T-helper 9 cell (primary cell): ENCODE measurements at places on chromosomes 11 and 22.

GRCh38 chr11:33997584-33998251 is 53.8 kb upstream of the CAPRIN1 start:
- no peak for DNase-seq

GRCh38 chr11:30414806-30415205 is 91.9 kb downstream of the ARL14EP start:
- no peak for DNase-seq

DNA sequence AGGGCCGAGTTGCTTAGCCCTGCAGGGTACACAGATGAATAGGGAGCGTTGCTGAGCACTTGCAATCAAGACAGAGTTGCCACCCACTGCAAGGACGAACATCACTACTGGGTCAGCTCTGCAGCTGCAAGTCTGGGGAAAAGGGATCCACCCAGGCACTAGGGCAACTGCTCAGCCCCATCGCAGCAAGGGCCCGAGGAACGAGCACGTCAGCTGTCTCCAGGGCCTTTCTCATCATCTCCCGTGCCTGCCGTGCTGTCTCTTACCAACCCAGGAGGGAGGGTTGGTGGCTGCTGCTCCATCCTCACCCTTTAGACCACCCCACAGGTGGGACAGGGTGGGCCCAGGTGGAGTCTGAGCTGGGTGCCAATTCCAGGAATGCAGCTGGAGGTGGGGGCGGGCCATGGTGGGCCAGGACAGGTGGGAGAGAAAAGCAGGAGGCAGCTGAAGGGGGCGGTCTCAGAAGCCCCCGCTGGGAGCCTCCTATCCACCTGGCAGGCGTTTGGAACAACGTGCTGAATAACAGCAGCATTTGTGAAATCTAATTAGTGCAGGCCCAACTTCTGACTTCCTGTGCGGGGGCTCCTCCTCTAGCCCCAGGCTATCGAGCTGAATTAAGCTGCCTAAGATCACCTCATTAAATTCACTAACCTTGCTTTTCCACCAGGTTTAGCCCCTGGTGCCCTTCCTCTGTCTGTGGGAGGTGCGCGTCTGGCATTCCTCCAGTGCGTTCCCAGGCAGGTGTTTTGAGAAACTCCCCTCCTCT is 252.5 kb downstream of the ST3GAL4 start:
- DNase-seq = no peak

DNA sequence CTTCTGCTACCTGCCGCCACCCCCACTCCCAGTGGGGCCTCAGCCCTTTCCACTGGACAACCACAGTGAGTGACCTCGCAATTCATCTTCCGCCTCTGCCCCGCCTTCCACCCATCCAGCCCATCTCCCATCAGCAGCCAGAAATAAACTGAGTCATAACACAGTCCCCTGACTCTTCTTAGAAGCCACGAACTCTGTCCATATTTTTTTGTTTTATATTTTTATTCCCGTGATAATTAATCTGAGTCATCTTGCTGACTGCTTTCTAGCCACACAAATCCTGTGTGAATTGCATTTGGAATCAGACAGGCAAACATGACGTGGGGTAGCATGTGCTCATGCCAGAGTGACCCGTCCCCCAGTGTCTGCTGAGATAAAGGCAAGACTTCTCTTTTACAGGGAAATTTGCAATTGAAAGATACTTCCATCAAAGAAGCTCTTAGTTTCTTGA is 7.0 kb downstream of the FADD start:
- no peak for DNase-seq

DNA sequence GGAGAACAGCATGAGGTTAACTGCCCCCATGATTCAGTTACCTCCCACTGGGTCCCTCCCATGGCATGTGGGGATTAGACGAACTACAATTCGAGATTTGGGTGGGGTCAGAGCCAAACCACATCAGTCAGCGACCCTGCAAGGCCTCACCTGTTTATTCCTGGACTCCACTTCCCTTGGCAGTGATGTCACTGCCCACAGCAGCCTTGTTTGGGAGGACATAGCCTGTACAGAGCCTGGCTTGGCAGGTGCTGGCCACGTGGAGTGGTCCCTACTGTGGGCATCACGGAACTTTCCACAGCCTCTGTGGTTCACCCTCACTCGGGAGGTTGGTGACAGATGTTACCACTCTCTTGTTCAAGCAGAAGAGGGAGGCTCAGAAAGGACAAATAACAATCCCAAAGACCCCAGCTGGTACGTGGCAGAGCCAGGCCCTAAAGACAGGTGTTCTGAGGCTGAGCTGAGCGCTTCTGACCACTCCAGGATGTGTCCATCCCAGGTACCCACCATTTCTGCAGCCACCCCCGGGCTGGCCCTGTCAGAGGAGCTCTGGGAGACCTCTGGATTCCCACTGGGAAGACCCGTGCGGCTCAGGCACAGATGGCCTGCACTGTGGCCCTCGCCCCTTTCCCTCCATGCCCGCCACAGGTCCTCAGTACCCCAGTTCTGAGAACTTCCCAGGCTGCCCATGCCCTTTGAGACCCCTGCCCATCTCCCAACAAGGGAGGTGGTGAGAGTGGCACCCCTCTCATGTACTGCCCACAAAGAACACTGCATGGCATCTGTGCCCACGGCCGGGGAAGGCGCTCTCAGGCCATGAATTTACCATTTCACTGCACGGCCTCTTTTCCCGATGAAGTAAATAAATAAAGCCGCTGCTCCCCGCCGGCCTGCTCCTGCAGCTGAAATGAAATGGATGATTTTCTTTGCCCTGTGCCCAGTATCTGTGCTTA is 605.8 kb downstream of the TBC1D22A start:
- DNase-seq = no peak

DNA sequence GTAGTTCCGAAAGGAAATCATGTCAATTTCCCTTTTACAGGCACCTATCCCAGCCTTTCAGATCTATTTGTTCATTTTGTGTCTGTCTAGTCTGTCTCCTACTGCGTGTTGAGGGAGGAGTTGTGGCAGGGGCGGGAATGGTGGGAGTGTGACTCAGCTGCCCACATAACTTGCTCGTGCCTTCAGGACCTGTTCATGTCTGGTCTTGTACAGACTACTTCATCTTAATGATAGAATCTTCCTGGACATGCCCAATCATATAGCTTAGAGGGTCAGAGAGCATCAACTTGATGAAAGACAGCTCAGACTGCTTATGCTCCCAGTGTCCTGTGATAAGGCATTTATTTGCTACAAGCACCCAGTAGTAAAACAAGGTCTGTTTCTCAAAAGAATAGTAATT is 61.0 kb upstream of the BIRC3 start:
- DNase-seq = no peak

- no peak for DNase-seq
Observed at GRCh38 chr22:43742154-43742950, 69.8 kb downstream of the EFCAB6 start.

- DNase-seq = no peak
Observed at GRCh38 chr22:21022955-21023614, 8.1 kb downstream of the P2RX6 start.

- DNase-seq = no peak
Observed at GRCh38 chr11:102783720-102784119, 3.3 kb upstream of the MMP10 start.

GRCh38 chr22:28892175-28892731 is 8.9 kb downstream of the ZNRF3 start:
- no peak for DNase-seq

- no peak for DNase-seq
Observed at GRCh38 chr11:36186340-36187175, 102.7 kb downstream of the COMMD9 start.

DNA sequence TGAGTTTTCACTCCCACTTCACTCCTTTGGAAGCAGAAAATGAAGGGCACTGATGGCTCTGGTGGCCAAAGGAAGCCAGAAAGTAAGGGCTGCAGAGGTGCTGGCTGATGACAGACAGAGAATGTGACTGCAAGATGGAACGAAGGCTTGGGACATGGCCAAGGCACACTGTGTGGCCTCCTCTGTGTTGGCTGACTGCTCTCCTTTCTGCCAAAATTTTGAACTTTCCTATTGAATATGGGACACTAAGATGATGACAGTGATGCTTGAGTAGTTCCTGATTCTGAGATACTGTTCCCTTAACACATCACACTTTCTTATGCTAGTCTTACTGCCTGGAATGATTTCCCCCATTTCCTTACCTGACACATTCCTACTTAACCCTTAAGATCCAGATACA is 156.4 kb downstream of the SWAP70 start:
- no peak for DNase-seq

DNA sequence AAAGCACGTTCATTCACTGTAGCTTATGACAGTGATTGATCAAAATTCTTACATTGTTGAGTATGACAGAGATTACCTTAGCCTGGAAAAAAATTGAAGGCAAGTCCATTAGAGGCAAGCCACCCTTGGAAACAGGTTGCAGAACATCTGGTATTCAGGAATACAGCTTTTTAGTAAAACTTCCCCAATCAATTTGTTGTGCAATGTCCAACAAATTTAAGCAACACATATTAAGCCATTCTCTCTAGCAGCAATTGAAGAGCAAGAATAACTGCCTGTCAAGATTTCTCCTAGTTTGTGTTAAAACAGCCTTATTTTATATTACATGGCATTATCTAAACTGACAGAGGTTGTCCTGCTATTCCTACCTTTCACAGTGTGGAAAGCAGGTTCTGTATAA is 37.0 kb downstream of the BCL2L13 start:
- no peak for DNase-seq

- DNase-seq = no peak
Observed at GRCh38 chr22:20024225-20024624, 3.3 kb downstream of the TANGO2 start.

DNA sequence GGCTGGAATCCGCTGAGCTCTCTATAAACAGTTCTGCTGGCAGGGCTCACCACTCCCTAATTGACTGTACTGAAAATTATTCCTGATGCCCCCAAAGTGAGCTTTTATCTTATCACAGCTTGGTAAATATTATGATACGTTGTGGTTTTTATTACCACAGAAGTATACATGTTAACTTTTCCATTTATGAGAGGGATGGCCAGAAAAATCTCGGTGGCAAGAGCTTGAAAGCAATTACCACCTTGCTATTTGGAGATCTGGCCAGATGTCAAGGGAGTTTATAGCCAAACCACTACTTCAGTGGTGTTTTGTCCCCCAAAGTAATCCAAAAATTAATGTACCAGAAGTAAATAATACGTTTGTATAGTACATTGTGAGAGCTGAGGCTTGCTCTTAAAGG is 75.4 kb upstream of the RCN1 start:
- no peak for DNase-seq
